ENCODE measurements at places on chromosomes 3 and 15.

DNA sequence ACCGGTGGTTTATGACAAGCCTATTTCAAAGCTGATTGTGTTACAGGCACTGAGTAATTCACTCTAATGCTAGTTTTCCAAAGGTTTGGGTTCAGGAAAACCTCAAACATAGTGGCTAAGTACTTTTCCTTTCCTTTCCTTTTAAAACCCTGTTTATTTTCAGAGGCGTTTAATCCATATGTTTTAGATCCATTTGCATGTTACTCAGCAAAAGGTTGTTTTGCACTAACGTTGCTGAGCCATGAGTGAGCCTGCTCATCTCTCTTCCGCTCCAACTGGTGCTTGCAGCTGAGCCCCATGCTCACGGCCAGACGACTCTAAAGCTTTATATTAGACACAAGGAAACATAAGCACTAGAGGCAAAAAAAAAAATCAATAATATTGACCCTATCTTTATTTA lies 9.4 kb downstream of the CEMIP start:
- no peak for DNase-seq

- DNase-seq: no peak
Observed at GRCh38 chr15:23912191-23912590, 225.1 kb upstream of the NDN start.

DNA sequence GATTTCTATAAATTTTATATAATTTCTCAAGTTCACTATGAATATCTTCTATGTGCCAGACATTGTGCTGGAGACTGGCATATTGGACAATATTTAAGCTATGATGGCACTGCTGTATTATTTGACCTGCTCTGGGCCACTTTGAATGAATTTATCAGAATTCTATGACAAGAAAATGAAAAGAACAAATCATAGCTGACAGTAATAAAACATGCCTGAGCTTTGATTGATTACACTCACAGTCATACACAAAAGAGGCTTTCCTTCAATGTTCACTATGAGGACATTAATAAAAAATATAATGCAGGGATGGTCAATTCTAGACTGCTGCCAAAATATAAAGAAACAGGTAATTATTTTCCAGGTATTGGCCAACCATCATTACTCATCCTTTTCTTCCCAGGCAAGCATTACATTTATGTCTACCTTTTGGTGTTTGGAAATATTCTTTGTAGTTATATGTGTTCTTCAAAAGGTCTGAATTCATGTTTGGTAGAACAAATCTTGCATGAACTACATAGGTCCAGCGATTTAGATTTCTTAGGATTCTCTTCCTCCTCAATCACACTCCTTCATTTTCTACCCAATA lies 81.0 kb upstream of the ALCAM start:
- no peak for DNase-seq

DNA sequence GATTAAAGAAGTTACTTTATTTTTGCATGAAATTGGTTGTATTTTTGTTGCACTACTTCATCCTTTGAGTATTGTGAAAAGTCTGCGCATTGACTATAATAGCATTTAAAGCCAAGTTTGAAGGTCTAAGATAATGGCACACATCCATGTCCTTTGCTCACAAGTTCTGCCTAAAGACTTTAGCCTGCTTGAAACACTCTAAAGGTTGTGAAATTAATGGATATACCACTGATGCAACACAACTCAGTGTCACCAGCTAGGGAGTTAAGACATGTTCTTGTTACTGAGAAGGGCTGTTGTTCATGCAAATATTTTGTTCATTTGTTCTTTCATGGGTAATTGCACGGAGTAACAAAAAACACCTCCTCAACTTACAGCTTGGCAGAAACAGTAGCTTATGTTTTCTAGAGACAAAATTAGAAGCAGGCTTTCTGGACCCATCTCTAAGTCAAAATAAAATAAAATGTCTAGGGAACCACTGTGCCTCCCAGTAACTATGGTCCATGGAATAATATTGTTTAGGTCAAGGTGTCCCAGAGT lies 83.9 kb downstream of the PPARG start:
- DNase-seq: no peak

DNA sequence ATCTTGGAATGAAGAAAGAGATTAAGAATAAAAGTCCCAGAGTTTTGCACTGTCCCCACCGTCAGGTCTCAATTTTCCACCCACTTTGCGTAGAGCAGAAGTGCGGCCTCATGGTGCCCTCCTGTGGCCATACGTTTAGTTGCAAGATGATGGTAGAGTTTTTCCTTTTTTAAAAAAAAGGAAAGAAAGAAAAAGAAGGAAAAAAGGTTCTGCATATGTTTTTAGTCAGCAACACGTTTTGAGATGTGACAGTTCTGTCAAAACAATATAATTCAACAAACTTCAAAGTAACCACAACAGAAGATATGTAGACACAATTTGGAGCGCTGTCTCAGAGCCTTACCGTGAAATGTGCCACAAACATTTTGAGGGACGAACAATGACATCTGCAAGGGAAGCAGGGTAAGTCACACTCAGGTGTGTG lies 24.6 kb downstream of the EBLN2 start:
- peak; percentile 22 for DNase-seq

GRCh38 chr15:74722591-74722990 lies 2.7 kb downstream of the CYP1A1 start:
- no peak for DNase-seq

Measured in stimulated activated CD4-positive, alpha-beta T cell treated with anti-CD3 and anti-CD28 coated beads, Interleukin-15, amount 100 ng/mL, for 1 hour (primary cell).